Activated CD4-positive, alpha-beta T cell treated with anti-CD3 and anti-CD28 coated beads for 1 hour (primary cell): ENCODE measurements at places on chromosomes 6 and 20.

DNA sequence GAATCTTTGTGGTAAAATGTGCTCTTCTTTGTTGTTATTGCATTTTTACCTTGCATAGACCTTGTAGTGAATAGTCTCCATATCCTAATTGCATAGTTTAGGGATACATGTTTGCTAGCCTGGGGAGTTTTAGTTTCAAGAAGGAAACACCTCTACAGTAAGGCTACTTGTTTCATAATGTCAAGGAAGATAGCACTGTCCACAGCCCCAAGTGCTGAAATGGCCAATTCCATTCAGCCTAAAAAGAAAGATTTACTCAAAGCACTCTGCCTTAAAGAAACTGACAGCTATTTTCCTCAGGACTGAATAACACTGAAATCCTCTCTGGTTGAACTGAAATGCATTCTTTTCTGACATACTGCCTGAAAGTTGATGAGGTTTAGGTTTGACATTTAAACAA, 2.6 kb downstream of the HCRTR2 start:
- no peak for DNase-seq

GRCh38 chr20:14498772-14499171, 161.4 kb upstream of the FLRT3 start:
- no peak for DNase-seq

DNA sequence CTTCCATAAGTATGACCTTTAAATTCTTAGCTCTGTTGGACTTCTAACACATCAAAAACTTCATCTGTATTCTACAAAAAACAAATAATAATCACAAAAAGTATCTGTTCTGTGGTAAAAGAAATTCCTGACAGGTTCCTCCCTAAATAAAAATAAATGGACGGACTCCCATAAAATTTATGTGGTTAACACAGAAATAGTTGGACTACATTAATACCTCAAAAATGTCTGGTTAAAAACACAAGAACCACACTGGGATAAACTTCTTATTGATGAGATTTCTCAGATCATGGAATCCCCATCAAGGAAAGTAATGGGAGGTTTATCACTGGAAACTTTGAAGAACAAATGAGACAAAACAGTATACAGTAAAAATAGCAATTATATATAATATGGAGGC, 172.4 kb downstream of the MOXD1 start:
- DNase-seq: no peak

DNA sequence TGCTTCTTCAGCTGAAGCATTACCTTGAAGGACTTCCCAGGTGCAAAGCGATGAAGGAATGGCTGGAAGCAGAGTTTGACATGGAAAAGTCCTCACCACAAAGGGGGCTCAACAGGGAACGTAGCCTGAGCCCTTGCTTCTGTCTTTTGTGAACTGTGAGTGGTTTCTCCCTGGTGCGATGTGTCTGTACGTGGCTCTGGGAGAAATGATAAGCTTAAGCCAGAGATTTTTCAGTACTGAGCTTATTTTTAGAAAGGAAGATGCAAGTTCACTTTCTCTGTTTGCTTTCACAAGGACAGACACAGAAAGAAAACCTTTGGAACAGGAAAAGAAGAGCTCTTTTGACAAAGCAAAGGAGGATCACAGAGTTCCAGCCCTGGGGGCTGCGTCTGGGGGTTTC, 79.4 kb downstream of the DACT2 start:
- DNase-seq: no peak

GRCh38 chr6:131651782-131652181, 14.7 kb downstream of the ENPP3 start:
- DNase-seq: no peak

GRCh38 chr6:167524261-167525111, 199.6 kb downstream of the TTLL2 start:
- no peak for DNase-seq

DNA sequence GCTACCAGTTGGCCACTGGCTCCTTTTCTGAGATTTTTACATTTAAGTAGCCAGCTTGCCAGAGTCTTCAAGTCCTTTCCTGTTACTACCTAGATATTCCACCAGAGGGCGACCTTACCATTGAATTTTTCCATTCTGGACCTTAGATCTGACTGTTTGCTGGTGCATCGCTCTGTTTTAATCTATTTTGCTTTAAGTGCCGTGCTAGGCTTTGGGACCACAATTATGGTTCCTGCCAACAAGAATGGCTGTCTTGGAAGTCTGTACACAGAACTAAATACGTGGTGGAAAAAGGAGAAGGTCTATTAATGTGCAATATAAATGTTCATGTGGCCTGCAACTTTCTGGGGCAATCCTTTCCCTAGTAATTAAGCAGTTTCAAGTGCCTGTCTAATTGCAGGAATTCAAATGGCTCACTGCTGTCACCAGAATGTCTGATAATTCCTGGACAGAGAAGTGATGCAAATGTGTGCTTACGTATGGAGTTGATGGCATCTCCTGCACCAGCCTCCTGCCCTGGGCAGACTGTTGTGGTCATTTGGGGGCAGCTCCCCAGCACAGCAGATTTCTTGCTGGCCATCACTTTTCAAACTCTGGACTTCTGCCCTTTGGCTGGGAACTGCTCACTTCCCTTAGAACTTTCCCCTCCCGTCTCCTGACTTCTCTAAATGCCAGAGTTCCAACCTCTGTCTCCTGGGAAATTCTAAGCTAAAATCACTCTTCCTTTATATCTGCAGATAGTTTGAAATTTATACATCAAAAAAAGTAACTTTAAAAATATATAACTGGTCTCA, 5.6 kb upstream of the HLA-DOA start:
- no peak for DNase-seq

GRCh38 chr20:2932498-2932897, 59.2 kb downstream of the PTPRA start:
- DNase-seq: no peak

DNA sequence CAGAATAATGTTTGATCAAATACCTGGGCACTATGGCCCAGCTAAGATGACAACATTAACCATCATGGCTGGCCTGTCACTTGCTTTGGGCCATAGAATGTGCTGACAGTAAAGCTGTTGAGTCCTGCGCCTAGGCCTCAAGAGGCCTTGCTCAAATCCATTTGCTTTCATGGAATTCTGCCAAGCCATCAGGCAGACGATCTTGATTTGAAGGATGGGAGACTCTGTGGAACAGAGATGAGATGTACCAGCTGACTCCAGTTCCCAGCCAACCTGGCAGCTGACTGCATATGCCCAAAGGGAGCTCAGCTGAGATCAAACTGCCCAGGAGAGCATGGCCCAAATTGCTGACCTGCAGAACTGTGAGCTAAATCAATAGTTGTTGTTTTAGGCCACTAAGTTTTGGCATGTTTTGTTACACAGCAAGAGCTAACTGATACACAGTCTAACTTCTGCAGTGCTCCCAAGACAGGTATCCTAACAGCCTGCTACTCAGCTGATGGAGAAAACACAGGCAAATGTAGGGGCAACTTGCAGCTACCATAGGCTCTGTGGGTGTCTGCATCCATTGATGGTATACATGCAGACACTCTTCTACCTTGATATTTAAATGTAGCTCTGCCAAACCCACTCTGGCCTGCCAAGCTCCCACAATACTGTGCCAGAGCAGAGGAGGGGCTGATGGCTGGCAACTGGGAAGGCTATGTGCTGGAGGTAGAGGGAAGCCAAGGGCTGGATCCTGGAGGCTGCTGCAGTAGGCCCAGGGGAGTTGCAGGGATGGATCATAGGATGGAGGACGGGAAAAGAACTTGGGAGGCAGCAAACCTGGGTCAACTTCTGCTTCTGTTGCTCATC, 55.2 kb upstream of the RNF24 start:
- DNase-seq: no peak

GRCh38 chr6:163337958-163338357, 76.6 kb upstream of the QKI start:
- no peak for DNase-seq

DNA sequence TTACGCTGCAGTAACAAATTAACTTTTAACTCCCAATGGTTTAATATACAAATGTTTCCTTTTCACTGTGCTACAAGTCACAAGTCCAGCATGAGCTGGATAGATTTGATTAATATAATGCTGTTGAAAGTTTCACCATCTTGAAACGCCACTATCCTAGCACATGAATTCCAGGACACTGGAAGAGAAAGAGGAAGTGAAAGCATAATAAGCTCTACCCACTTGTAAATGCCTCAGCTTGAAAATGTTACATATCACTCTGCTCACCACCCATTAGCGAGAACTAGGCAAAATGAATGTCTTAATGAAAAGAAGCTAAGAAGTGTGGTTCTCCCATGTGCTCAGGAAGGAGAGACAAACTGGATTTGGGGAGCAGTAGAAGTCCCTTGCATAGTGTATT, 46.9 kb downstream of the PCSK2 start:
- DNase-seq: no peak

DNA sequence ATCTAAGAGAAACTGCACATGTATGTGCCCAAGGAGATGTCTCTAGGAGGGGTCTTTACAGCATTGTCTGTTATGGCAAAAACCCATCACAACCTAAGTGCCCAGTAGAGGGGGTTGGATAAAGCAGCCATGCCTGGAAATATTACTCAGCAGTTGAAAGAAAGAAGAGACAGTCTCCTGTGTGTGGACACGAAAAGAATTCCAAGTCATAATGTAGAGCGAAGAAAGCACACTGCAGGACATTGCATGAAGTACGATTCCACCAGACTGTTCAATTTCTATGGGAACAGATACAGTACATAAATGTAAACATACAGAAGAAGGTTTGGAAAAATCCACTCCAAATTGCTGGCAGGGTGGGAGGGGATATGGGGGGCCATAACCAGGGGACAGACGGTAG, 7.3 kb upstream of the TGM2 start:
- no peak for DNase-seq

DNA sequence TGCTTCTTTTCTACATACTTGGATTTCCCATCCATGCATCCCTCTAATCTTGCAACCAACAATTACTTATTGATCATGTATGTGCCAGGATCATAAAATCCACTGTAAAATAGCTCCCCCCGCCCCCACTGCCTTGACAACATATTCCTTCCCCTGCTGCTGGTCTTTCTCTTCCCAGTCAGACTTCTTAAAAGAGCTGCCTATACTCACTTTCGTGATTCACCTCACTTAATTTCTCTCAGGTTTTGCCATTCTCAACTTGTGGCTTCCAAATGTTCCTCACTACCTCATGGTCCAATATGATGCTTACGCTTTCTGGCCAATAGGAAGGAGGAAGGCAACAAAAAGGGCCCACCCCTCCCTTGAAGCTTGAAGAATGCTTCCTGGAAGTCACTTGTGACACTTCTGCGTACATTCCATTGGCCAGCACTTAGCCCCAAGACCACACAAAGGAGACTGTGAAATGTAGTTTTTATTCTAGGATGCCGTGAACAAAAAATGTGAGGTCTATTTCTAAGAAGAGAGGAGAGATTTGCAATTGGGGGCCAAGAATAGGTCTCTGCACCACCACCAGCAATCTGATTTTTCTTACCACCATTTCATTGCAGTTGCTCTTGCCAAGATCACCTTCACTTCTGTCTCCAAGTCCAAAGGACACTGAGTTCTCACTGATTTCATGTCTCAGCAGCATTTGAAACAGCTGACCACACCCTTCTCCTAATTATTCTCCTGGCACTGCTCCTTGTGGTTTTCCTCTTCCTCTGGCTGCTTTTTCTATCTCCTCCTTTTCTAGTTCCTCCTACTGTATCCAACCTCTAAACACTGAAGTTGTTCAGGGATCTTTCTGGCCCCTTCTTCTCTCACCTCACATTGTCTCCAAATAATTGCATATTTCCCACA, 30.8 kb downstream of the CD164 start:
- no peak for DNase-seq

GRCh38 chr6:38656896-38657295, 17.2 kb upstream of the BTBD9 start:
- no peak for DNase-seq

DNA sequence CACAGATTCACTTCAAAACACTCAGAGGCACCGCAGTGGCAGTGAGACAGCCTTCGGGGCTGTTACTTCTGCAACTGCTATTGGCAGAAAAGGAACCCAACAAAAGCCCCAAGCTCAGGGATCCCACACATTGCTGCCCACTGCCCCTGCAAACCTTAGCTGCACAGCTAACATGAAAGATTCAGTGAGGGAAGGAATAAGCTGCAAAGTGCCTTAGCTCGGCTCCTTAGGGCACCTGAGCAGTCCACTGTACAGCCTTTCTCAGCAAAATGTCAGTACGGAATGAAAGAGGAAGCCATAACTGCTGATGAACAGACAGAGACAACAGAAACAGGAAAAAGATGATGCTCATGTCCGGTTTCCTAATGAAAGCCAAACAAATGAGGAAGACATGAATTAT, 179.7 kb upstream of the SHLD1 start:
- no peak for DNase-seq

DNA sequence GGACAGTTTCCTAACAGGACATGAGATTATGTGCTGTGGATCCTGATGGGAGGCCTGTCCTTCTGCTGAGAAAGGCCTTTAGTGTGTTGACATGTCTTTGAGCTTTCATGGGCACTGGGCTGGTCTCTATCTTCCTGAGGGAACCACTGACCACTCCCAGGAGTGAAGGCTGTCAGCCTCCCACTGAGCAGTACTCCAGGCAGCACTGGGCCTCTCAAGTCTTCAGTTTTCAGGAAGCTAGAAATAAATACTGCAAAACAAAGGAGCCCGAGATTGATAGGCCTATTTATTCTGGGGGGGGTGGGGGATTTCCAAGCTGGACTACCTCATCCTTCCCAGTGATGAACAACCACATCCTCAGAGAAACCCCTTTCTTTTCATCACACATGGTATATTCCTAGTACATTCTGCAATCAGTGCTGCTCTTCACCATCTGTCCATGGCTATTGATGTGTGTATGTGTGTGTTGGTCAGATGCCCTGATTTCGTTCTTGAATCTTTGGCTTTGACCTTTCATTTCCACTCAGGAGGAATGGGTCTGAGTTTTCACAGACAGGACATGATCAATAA, 180.9 kb upstream of the SPTLC3 start:
- no peak for DNase-seq

GRCh38 chr6:99467509-99468106, 42.5 kb upstream of the PNISR start:
- DNase-seq: no peak
